Lower lobe of right lung (tissue), 2 donors: ENCODE measurements at places on chromosomes 16 and 17. TPM values are rescaled to one million over a fixed set of nuclear protein-coding genes. Genes with fewer than 3 reads are reported as not detected.

DNA sequence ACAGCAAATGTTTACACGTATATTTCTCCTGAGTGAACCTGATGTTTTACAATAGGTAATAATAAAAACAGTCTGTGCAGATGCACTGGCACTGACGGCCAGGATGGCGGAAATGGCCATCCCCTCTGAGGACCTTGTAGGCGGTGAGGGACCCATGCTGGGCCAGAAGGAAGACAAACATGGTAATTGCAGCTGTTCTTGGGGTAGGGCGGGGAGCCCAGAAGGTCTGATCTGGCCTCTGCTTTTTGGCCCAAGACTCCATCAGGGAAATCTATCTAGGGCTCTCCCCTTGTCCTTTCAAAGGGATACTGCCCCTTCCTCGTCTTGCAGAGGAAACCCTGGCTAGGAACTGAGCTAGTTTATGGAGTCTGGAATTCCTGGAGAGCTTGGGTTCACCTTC is 7.4 kb upstream of the LGALS9 start:
- DNase-seq = no peak

- DNase-seq = no peak
Observed at GRCh38 chr16:53605831-53606400, 97.7 kb downstream of the RPGRIP1L start.

DNA sequence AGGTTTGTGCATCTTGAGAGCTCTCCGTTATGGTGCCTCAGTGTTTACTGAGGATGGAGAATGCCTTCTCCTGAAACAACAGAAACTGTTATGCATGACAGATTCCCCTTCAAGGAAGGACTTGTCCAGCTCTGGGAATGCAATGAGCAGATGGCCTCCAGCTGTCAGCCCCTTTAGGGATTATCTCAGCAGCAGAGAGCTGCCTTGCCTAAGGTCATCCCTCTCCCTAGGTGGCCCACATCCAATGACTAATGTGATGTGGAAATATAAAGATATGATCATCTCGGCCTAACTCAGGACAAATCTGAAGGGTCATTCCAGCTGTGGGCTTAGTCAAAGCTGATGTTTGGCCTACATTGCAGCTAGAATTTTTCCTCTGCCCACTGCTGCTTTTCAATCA is 214.3 kb upstream of the N4BP1 start:
- DNase-seq = no peak

DNA sequence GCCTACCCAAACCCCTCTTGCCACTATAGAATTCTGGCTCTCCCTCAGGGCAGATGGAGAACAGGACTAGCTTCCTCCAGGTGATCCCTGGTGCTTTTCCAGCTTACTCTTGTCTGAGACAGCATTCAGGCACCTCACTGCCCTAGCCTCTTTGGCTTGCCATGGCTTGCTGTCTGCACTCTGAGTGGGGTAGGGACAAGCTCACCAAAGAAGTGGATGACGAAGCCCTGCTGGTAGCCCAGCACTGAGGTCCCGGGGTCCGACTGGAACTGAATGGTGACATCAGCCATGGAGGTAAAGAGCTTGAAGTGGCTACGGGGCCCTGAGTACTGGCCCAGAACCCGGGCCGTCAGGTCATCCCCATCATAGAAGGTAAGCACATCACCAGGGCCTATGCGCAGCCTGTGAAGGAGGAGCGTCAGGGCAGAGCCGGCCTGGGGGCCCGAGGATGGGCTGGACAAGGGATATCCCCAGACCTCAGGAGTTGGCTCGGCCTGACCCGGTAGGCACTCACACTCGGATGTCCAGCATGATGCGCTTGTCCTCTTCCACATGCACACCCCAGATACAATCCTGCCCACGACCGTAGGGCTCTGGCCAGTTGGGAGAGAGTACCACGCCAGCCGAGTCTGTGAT is 7.6 kb upstream of the PHF12 start:
- DNase-seq = no peak

Gene GPR142
- not detected for total RNA-seq

Gene RHBDL1
- total RNA-seq = 2.0 TPM

Gene PIRT
- total RNA-seq = not detected

Gene TBC1D28
- not detected for total RNA-seq

GRCh38 chr17:34024386-34024785 is 230.7 kb upstream of the CCL2 start:
- DNase-seq = no peak

Gene UMOD
- total RNA-seq = not detected

GRCh38 chr16:58906981-58907715 is 173.0 kb upstream of the GOT2 start:
- DNase-seq = no peak

- no peak for DNase-seq
Observed at GRCh38 chr16:66425651-66426050, 1.4 kb upstream of the BEAN1 start.

- DNase-seq = no peak
Observed at GRCh38 chr16:77679901-77680300, 42.4 kb upstream of the NUDT7 start.

- no peak for DNase-seq
Observed at GRCh38 chr17:27266228-27266627, 27.7 kb upstream of the WSB1 start.

Gene ZNF19
- total RNA-seq = 18.3 TPM

Gene PARD6A
- total RNA-seq = 5.5 TPM

Gene PMP22
- 125 TPM for total RNA-seq

- no peak for DNase-seq
Observed at GRCh38 chr17:39198186-39198566, 707 bp upstream of the CACNB1 start.

DNA sequence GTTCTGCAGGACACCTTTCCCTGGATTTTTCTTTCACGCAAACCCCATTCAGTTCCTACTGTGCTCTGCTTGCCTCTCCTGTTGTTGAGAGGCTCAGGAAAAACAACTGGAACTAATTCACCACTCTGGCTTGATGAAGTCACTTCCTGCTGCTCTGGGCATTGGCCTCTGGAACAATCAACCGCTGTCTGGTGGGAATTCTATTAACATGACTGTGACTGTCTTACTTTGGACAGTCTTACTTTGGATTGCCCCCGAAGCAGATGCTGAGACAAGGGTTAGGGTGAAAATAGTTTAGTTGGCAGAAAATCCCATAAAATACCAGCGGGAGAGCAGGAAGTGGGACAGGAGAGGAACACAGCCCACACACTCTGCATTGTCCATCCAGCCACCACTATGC is 90.0 kb upstream of the HSBP1 start:
- no peak for DNase-seq

GRCh38 chr16:85435286-85435685 is 177.8 kb upstream of the GSE1 start:
- DNase-seq = no peak

DNA sequence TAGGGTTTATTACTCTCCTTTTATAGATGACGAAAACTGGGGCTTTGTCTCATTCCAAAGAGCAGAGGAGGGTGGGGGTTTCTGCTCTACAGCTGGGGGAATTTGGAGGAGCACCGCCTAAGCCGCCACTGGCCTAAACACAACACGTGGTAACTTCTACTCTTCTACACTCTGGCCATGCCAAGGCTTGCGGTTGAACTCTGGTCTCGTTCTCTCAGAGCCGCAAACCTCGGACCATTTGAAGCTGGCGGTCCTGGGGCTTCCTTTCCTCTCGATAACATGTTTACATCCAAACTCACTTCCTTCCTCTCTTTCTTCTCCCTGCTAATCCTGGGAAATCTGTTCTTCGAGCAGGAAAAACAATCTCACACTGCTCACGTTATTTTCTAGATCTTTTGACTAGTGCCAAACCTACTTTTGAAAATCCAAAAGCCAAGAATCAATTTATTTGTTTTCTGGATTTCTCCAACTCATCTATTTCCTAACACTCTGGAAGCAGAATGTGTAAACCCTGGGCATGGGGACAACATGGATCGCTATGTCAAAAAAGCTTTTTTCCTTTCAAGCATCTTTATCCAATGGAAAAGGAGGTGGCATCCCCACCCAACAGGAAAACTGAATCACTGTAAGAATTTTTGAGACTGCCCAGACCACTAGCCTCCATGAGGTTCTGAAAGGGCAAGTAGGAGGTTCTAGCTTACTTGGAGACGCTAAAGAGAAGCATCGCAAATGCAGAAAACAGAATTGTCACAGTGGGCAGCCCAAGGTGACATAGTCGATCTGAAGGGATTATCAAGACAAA is 13.6 kb upstream of the EEF2K start:
- peak; percentile 86 for DNase-seq

Gene SEPTIN1
- total RNA-seq = 6.0 TPM

DNA sequence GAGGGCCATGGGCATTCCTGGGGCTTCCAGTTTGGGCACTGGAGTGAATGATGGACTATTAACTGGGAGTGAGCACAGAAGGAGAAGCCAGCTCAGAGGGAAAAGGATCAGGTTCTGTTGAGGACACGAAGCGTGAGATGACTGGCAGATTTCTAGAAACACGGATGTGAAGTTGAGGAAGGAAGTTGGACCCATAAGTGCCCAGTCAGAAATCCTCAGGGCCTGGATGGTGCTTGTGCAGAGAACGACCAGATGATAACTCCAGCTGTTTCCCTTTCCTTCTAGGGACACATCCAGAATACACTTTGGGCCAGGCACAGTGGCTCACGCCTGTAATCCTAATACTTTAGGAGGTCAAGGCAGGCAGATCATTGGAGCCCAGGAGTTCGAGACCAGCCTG is 23.3 kb upstream of the ANKRD40CL start:
- DNase-seq = no peak

Gene TNFSF13
- 161 TPM for total RNA-seq

DNA sequence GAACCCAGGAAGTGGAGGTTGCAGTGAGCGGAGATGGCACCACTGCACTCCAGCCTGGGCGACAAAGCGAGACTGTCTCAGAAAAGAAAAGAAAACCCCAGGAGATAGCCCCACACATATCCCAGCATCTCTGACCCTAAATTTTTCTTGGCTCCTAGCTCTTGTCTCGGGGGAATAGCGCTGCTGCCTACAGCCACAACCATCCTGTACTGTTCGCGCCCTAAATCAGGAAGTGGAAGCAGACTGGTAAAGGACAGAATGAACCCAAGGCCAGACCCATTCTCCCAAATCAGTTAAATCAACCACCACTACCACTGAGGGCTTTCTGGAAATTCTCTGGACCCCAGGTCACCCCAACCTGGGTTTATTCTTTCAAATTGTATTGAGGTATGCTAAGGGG is 1.7 kb downstream of the CTDNEP1 start:
- DNase-seq = no peak

GRCh38 chr16:12750554-12750918 is 53.2 kb downstream of the CPPED1 start:
- no peak for DNase-seq

DNA sequence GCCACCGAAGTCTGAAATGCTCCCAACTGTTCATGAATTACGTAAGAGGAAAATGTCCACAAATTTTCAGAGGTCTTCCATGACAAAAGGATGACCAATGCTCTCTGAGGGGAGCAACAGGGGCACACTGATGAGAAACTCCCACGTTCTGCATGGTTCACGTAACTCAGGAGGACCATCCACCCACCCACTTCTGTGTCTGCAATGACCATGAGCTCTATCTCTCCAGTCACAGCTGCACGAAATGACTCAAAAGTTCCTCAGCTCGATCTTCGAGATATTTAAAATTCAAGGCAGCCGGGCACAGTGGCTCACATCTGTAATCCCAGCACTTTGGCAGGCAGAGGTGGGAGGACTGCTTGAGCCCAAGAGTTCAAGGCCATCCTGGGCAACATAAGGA is 15.8 kb downstream of the WDR45B start:
- DNase-seq = peak; percentile 29

DNA sequence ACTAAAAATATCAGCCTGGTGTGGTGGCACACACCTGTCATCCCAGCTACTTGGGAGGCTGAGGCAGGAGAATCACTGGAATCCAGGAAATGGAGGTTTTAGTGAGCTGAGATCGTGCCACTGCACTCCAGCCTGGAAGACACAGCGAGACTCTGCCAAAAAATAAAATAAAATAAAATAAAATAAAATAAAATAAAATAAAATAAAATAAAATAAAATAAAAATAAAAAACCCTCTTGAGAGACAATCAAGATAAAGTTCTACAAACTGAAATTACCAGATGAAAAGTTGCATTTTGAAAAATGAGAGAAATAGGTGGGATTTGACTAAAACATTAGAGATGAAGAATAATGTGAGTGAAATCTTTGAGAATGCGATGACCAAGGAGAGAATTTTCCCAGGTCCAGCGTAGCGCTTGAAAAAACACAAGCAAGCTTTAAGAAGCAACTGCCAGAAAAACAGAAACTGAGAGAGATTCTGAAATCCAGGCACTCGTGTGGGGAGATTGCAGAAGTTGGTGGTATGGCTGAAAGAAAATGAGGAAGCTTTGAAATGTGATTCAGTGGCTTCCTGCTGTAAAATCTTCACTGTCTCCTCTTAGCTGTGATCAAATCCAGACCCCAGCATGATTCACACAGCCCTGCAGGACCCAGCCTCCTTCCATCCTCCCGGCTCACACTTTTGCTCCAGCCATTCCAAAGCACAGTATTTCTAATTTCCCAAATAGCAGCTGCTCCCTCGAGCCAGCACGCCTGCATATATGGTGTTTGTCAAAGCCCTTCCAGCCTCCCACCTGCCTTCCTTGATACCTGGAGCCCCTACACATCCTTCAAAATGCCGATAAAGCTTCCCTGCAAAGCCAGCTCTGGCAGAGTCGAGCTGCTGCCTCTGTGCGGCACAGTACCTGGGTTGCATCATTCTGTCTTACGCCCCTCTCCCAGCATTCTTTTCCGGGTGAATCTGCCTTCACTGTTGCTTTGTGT is 8.2 kb upstream of the CD300E start:
- no peak for DNase-seq

DNA sequence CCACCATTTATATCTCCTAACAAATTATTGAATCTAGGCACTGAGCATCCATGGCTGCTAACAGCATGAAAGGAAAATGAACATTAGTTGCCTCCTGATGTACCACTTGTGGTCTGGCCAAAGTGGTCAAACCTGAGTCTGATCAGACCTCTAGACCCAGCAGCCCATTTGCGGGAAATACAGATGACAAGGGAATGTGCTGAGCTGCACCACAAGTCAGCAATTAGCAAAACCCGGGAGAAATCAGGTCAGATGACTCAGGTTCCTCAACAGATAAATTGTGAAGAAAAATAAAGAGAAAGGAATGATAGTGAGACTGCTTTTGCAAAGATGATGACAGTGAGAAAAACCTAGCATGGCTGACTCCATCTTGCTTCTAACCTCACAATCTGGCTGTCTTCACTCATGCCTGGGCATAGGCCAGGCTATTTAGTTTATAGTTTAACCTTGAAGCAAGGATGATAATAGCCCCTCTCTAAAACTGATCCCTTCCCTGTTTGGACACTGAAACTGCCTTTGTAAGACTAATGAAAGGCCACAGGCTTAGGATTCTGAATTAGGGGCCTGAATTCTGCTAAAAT is 142.7 kb upstream of the ASIC2 start:
- DNase-seq = no peak
